CD4-positive, alpha-beta memory T cell (primary cell): ENCODE measurements at places on chromosomes 5 and 9. TPM values are rescaled to one million over a fixed set of nuclear protein-coding genes. Genes with fewer than 3 reads are reported as not detected.

DNA sequence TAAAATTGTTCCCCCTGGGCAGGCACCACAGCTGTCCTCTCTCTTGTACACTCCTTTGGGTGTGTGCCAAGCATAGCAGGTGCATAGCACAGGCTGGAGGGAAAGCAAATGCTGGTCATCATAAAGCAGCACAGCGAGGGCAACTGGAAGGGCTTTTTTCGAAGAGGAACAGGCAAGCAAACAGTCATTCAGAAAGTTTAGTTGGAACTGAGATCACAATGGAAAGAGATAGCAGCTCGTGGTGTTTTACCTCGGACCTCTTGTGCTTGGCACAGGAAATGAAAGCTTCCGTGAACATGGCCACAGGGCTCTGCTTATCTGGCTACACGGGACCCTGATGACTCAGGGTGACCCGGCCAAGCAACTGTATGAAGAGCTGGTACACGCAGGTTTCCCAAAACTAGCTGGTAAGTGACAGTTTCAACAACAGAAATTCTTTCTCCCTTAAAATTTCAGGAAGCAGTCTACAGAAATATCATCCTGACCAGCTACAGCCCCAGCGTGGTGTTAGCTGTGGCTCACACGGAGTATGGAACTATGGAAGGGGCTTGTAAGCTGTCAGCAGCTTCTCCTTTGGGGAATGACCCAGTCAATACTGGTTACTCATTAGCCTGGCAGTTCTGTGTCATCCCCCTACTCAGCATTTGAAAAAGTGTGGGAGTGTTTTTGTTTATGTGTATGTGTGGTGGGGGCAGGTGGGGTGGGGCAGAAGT is 48.1 kb downstream of the POC5 start:
- DNase-seq = peak; percentile 14

GRCh38 chr9:20621471-20622329 is 599 bp downstream of the MLLT3 start:
- peak; percentile 78 for DNase-seq

DNA sequence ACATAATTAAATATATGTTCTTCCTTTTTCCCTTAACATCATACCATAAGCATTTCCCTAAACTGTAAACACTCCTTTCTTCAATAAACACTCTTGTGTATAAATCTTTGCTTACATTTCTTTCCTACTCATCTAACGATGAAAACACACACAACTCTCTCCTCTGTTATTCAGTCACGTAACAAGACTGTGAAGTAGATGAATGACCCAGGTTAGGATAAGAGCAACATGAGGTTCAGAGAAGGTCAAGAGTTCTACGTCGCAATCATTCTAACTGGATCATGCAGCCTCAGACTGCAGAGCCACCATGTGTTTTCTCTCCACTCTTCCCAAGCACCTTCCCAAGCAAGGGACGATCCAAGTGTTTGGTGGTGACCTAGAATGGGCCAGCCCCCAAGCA is 70.5 kb upstream of the SPTLC1 start:
- no peak for DNase-seq

The PLAC8L1 gene
- total RNA-seq = 0.58 TPM

The SLC25A2 gene
- total RNA-seq = 0.38 TPM

- no peak for DNase-seq
Measured at GRCh38 chr5:104987074-104987473, 1424.5 kb upstream of the NUDT12 start.
